CD4-positive, alpha-beta T cell treated with Interleukin-17A for 4 hours (primary cell): ENCODE measurements at places on chromosomes 3 and 15.

GRCh38 chr15:62850791-62851291, 191.7 kb upstream of the TPM1 start:
- DNase-seq, result no peak

DNA sequence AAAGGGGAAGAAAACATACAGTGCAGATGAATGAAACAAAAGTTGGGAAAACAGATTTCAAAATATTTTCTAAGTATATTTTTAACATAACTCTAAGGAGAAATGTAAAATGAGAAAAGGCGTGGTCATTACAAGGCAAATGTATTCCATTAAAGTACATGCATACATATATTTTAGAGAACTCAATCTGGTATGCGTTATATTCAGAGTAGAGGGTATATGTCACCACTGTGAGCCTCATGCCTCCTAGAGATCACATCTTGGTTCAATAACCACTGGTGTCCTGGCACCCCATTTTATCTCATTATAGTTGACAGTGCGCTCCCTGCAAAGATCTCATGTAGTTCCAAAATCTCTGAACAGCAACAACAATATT, 77.5 kb downstream of the SMARCC1 start:
- no peak for DNase-seq

DNA sequence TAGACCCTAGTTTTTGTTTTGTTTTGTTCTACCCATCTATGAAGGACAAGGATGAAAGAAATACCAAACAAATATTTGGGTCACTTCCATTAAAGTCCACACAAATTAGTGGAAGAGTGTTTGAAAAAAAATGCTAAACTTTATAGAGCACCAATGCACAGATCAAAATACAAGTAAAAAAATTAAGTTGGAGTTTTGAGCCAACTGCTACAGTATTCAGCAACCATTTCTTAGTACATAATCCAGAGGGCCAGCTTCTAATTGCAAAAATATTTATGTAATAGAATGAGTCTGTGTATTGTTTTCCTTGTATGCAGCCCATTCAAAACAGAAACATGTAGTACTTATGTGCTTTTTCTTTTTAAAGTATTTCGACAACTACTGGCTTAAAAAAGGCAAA, 121.1 kb downstream of the CBLB start:
- no peak for DNase-seq

DNA sequence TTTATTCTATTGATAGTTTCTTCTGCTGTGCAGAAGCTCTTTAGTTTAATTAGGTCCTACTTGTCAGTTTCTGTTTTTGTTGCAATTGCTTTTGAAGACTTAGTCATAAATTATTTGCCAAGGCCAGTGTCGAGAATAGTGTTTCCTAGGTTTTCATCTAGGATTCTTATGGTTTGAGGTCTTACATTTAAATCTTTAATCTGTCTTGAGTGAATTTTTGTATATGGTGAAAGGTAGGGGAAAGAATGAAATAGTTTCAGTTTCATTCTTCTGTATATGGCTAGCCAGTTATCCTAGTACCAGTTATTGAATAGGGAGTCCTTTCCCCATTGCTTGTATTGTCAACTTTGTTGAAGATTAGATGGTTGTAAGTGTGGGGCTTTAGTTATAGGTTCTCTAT, 10.6 kb upstream of the GCSAM start:
- DNase-seq, result no peak

DNA sequence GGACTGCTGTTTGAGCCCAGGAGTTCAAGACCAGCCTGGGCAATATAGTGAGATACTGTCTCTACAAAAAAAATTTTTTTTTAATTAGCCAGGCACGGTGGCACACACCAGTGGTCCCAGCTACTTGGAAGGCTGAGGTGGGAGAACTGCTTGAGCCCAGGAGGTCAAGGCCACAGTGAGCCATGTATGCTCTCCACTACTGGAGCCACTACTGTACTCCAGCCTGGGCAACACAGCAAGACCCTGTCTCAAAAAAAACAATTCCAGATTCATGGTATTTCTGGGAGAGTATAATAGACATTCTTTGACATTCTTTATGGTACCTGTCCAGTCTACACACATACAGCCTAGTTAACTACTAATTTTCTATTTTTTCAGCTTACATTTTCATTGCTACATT, 70.1 kb downstream of the GSK3B start:
- no peak for DNase-seq

DNA sequence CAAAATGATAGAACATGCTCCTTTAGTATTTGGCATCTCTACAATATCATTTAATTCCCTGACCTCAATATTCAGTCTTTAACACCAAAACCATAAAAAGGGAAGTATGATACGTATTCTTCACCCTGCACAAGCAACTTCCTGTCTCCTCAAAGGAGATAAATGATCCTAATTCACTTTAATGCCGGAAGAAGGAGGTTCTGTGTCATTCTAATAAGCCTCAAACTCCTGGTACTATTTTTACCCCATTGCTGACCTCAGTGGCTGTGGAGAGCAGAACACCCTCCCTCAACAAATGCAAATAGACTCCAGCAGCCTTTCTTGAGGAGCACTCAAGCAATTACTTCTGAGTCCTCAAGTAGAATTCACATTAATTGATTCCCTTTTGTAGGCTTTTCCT, 173.3 kb downstream of the TMEM108 start:
- DNase-seq, result no peak

- DNase-seq, result no peak
Measured at GRCh38 chr3:81967393-81967792, 205.9 kb upstream of the GBE1 start.

DNA sequence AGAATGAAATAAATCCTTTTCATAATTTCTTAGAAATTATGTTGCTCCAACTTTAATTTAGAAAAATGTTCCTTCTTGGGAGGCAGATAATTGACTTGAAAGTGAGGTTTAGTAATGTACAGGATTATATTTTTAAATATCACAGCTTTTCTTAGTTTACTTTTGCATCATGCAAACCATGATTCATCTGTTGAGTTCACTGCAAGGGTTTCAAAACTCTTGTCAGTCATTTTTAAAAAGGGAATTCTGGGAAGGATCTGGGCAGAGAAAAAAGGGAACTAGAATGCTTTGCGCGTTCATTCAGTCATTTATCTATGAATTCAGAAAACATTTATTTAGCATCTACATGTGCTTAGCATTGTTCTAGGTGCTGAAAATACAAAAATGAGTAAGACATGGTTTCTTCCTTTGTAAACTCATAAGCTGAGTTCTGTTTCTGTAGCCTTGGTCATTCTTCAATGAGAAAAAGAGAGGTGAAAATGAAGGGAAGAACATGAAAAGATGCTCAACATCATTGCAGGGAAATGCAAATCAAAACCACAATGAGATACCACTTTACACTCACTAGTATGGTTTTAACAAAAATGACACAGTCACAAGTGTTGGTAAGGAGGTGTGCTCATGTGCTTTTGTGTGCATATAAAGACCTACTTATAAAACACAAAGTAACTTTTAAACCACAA, 209.1 kb downstream of the NR1D2 start:
- no peak for DNase-seq

DNA sequence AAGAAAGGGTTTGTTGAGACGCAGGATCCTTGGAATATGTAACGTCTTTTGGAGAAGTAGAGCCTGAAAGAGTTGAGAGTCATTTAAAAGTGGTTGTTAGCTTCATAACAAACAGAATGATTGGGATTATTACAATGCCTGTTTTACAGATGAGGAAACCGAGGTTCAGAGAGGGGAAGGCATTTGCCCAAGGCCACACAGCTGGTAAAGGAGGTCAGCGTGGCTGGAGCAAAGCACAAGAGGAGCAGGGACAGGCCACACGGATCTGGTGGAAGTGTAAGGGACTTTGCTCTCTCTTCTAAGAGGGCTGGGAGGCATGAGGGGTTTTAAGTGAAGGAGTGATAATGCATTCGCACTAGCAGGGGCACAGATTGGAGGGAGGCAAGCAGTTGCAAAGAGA, 6.2 kb upstream of the OXTR start:
- DNase-seq, result no peak

GRCh38 chr3:128787256-128788253, 61.6 kb downstream of the RAB7A start:
- peak; percentile 57 for DNase-seq

GRCh38 chr15:61227950-61228936, 859 bp downstream of the RORA start:
- no peak for DNase-seq

DNA sequence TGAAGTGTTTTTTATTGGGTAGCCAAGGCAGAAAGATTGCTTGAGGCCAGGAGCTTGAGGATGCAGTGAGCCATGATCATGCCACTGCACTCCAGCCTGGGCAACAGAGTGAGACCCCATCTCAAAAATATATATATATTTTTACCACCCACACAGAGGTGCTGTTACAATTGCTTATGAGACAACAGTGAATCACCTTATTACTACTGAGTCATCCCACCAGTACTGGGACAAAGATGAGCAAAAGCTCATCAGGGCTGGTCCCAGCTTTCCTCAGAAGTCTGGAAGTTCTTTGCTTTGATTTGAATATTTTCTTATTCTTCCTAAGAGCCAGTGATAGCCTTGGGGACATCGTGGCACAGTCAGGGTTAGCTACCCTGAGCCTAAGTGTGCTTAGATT, 207.7 kb downstream of the SOX2 start:
- DNase-seq, result no peak

- DNase-seq, result no peak
Measured at GRCh38 chr3:111979434-111980038, 710 bp downstream of the ABHD10 start.

GRCh38 chr15:85555875-85556617, 175.6 kb downstream of the AKAP13 start:
- no peak for DNase-seq

DNA sequence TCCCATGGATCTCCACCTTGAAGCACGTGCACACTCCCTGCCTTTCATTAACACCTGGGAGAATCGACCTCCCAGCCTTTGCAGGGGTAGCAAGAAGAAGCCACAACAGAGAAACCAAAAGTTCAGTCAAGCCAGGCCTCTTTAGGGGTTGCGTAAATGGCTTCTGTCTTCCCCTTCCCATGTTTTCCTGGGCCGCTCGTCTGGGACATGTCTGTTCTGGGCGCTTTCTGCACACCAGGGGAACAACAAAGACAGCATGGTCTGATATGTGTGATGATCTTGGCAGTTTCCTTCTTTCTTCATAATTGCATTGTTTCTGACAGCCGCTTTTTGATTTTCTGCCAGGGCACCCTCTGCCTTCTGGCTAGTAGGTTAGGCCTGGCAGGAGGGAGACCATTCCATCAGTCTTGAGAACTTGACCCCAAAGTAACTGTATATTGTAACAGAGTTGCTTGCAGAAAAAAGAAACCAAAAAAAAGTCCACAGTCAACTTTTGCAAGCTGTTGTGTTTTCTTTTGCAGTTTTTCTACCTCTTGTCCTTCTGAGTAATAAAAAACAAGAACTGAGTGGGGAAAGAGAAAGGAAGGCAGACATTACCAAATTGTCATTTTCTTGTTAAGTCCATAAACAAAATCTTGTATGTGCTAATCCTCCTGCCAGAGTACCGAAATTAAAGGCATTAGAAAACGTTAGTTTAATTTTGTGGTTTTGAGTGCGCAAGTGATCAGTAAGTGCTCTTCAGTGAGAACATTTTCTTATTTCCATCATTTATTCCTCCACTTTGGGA, 56.0 kb upstream of the FURIN start:
- no peak for DNase-seq

DNA sequence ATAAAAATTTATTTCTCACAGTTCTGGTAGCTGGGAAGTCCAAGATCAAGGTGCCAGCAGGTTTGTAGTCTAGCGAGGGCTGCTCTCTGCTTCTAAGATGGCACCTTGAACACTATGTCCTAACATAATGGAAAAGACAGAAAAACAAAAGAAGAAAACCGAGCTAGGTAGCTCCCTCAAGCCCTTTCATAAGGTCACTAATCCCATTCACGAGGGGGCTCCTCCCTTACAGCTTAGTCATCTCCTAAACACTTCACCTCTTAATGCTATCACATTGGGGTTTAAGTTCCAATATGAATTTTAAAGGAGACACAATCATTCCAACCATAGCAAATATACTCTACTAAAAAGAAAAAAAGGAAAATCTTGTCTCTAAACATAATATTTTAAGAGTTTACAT, 23.6 kb downstream of the GOLGA6D start:
- no peak for DNase-seq

DNA sequence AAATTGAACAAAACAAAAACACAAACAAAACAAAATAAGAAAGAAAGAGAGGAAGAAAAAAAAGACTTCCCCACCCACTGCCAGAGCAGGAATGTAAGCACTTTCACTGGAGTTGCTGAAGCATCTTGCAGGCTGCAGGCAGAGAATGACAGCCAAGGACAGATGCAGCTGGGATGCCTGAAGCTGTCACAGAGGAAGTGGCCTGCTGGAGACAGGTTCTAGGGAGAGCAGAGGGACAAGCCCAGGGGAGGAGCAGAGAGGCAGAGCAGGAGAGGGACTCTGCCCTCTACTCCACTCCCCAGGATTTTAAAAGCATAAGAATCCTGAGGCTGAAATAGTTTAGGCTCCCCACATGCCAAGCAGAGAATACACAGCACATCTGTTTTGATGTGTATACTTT, 326.2 kb downstream of the TUSC7 start:
- DNase-seq, result no peak

GRCh38 chr3:85979034-85979433, 1011.9 kb downstream of the VGLL3 start:
- no peak for DNase-seq
